Common myeloid progenitor, CD34-positive (primary cell): ENCODE measurements at places on chromosomes 1 and 21.

- no peaks in the 10 kb centered on the region for H3K27me3 ChIP-seq
- H3K36me3 ChIP-seq: no peaks in the 10 kb centered on the region
- DNase-seq: no peak
- no peaks in the 10 kb centered on the region for H3K4me1 ChIP-seq
- no peak overlapping the region for H3K4me3 ChIP-seq
These were observed 274.6 kb upstream of the ESRRG start for GRCh38 chr1:216997831-216998230.

DNA sequence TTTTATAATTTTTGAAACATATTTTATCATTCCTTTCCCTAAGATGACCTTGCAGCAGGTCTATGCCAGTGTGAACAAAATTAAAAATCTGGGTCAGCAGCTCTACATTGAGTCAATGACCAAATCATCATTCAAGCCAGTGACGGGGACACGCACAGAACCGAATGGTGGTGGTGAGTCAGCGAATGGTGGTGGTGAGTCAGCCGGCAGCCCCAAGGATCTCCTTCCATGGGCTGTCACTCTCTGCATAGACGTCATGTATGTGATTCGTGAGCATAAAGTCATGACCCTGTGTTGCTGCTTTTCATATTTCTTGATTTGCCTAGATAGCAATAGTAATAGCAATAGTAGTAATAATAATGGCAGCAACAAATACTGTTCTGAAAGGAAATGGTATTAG lies 26.3 kb downstream of the PER3 start:
- no peaks in the 10 kb centered on the region for H3K27me3 ChIP-seq
- H3K27ac ChIP-seq: no peak overlapping the region
- no peak for DNase-seq

DNA sequence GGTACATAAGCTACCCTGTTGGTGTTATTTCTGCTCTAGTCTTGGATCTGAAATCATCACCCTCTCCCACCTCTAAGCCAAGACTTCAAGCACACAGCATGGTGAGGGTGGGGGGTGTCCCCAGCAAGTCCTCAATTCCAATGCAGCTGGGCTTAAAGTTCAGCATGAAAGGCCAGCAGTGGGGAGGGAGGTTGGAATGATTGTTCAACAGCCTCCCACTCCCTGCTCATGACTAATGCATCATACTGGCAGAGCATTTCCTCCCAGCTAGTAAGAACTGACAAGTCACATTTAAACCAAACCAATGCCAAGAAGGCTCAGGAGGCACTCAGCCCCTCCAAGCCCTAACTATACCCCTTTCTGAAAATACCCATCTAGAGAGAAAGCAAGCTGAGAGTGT lies 50.1 kb downstream of the TIAM1 start:
- H3K36me3 ChIP-seq: no peaks in the 10 kb centered on the region
- H3K4me1 ChIP-seq: no peaks in the 10 kb centered on the region
- no peaks in the 10 kb centered on the region for H3K27me3 ChIP-seq
- H3K4me3 ChIP-seq: no peak overlapping the region
- DNase-seq: no peak

DNA sequence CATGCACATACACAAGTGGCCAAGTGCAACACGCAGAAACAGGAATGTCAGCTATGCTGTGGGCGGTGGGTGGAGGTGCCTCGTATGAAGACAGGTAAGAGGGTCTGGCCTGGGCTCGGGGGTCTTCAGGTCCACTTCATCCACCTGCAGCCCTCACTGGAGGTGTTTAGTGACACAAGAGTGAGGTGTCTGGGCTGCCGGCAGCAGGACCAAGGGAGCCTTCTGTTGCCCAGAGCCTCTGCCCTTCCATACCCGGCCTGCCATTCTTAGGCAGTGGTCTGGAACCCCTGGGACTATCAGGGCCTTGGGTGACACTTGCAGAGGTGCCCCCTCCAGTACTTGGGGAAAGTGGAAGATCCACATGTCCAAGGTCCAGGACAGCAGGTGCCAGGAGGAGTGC lies 21.7 kb upstream of the ACTRT2 start:
- no peaks in the 10 kb centered on the region for H3K36me3 ChIP-seq
- peaks cover 21% of the 10 kb centered on the region for H3K27me3 ChIP-seq
- DNase-seq: no peak
- no peak overlapping the region for H3K27ac ChIP-seq
- H3K4me3 ChIP-seq: no peak overlapping the region

GRCh38 chr1:12436817-12437599 lies 181.0 kb downstream of the DHRS3 start:
- H3K27ac ChIP-seq: no peak overlapping the region
- no peaks in the 10 kb centered on the region for H3K27me3 ChIP-seq

DNA sequence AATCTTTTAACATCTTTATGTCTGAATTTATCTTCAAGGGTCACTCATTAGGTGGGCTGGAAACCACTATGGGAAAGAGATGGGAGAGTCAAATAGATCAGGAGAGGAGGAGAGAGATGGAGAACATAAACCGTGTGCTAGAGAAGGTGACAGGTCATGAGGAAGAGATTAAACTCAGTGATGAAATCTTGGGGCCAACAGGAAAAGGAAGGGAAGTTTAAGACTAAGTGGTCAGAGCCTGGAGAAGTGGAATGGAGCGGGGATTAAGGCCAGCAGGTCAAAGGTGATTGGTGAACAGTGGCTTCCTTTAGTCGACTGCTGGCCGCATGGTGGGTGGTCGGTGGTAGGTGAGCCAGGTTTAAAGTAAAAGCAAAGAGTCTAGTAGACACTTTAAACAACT lies 169.3 kb upstream of the IVNS1ABP start:
- H3K27ac ChIP-seq: no peak overlapping the region
- no peak overlapping the region for H3K4me3 ChIP-seq
- peaks cover 18% of the 10 kb centered on the region for H3K4me1 ChIP-seq
- no peak for DNase-seq

- no peak for DNase-seq
- no peaks in the 10 kb centered on the region for H3K4me1 ChIP-seq
- no peak overlapping the region for H3K27ac ChIP-seq
- no peaks in the 10 kb centered on the region for H3K36me3 ChIP-seq
- no peaks in the 10 kb centered on the region for H3K27me3 ChIP-seq
- H3K4me3 ChIP-seq: no peak overlapping the region
These were observed 9.5 kb upstream of the CR2 start for GRCh38 chr1:207444514-207445217.

- no peaks in the 10 kb centered on the region for H3K36me3 ChIP-seq
- DNase-seq: no peak
- H3K4me3 ChIP-seq: no peak overlapping the region
- no peaks in the 10 kb centered on the region for H3K27me3 ChIP-seq
- peaks cover 7% of the 10 kb centered on the region for H3K4me1 ChIP-seq
- no peak overlapping the region for H3K27ac ChIP-seq
These were observed 64.9 kb downstream of the RGS13 start for GRCh38 chr1:192700834-192701271.

GRCh38 chr1:66156144-66156543 lies 363.4 kb downstream of the PDE4B start:
- H3K27ac ChIP-seq: no peak overlapping the region
- no peak overlapping the region for H3K4me3 ChIP-seq

DNA sequence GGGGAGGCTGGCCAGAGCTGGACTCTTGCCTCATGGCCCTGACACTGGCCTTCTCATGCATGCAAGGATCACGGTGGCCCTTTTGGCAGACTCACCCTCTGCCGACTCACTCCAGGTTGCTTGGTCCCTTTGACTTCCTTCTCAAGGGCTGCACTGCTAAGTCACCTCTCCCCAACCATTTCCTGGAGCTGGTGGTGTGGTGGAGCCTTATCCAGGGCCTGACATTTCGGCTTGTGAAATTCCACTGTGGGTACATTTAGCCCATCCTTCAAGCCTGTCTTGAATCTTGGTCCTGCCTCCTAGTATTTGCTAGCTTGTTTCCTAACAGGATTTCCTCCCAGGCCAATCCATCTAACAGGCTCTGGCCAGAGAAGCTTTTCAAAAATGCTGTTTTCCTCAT lies 52.6 kb upstream of the JUN start:
- no peak overlapping the region for H3K27ac ChIP-seq
- H3K36me3 ChIP-seq: no peaks in the 10 kb centered on the region
- H3K4me1 ChIP-seq: no peaks in the 10 kb centered on the region

DNA sequence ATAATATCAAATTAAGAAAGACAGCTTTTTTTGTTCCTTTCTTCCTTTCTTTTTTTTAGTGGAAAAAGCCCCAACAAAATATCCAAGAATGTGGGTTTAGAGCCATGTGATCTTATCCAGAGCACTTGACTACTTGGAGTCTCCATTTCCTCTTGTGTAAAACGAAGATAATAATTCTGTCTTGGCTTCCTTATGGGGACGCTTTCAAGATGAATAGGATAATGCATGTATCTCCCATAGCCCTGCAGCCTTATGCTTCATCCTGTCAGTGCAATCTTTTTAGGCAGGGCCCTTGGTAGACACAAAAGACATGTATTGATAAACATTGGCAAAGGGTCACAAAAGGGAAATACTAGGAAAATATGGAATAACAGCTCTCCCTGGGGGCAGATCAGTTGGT lies 34.8 kb downstream of the ZBTB18 start:
- no peak for DNase-seq
- no peak overlapping the region for H3K27ac ChIP-seq
- H3K4me3 ChIP-seq: no peak overlapping the region
- no peaks in the 10 kb centered on the region for H3K36me3 ChIP-seq
- no peaks in the 10 kb centered on the region for H3K27me3 ChIP-seq
- H3K4me1 ChIP-seq: no peaks in the 10 kb centered on the region

DNA sequence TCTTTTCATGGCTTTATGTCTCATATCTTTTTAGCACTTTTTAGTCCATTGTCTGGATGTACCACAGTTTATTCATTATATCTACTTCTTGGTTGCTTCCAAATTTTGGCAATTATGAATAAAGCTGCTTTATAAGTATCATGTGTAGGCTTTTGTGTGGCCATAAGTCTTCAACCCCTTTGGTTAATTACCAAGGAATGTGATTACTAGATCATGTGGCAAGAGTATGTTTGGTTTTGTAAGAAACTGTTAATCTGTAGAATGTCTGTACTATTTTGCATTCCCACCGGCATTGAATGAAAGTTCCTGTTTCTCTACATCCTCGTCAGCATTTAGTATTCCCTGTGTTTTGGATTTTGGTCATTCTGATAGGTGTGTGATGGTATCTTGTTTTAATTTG lies 31.5 kb downstream of the ZBTB40 start:
- H3K27ac ChIP-seq: no peak overlapping the region
- H3K4me3 ChIP-seq: no peak overlapping the region
- no peaks in the 10 kb centered on the region for H3K36me3 ChIP-seq
- H3K27me3 ChIP-seq: no peaks in the 10 kb centered on the region
- no peak for DNase-seq
- no peaks in the 10 kb centered on the region for H3K4me1 ChIP-seq

DNA sequence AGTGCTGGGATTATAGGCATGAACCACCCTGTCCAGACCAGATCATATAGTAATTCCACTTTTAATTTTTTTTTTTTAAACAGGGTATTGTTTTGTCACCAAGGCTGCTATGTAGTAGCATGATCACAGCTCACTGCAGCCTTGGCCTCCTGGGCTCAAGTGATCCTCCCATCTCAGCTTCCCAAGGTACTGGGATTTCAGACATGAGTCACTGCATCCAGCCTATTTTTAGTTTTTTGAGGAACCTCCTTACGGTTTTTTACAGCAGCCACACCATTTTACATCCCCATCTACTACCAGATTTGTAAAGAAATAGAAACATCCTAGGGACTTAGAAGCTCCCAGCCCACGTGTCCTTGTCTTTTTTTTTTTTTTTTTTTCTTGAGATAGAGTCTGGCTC lies 24.0 kb downstream of the L1TD1 start:
- no peak for DNase-seq
- H3K36me3 ChIP-seq: no peaks in the 10 kb centered on the region
- no peaks in the 10 kb centered on the region for H3K4me1 ChIP-seq
- H3K4me3 ChIP-seq: no peak overlapping the region
- H3K27me3 ChIP-seq: no peaks in the 10 kb centered on the region
